ENCODE measurements at places on chromosomes 4 and X.

DNA sequence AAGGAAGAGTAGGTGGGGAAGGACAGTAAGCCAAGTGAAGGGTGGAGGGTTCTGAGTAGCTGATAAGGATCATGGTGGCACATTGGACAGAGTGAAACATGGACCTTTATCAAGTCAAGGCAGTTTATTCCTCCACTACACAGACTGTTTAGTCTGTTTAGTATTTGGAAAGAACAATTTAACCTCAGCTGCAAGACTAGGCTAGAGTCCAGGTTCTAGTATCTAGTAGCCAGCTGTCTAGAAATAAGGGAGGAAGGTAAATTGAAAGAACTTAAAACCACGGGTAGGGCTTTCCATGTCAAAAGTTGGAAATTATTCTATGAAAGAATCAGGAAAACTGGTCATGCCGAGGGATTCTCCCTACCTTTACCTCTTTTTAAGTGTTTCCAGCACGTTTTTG, 140.1 kb upstream of the MED14 start:
- no peak for DNase-seq

DNA sequence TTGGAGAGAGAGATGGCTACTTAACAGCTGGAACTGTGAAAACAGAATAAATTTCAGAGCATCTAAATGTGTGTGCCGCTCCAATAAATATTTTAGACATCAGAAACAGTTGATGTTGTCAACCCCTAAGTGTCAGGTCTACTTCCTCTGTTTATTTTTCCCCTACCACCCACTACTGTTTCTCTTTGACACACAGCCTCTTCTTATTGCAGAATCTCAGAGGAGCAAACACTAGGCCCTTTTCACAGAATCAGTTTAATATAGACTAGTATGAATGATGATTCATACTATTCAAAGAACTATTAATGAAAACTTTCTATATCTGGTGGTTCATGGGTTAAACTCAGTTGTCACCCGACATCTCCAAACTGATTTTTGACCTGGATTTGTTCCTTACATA, 33.9 kb downstream of the NAA11 start:
- DNase-seq, result no peak

GRCh38 chr4:33975995-33976394, 2268.3 kb downstream of the ARAP2 start:
- no peak for DNase-seq

DNA sequence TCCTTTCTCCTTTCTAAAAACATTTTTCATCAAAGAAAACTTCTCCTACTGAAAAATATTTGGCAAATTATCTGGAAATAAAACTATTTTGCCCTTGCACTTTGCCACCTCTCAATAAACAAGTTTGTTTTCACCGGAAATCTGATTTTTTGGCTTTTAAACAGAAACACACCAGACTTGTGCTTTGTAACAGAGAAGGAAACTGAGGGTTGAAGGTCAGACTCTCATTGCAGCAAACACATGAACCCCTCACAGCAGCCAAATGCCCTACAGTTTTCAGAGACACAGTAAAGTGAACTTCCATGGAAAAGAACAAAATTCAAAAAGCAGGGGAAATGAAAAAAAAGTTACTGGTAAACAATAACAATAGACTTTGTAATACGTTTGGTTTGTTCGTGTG, 95.6 kb upstream of the WDR17 start:
- DNase-seq, result no peak

- no peak for DNase-seq
Measured at GRCh38 chrX:34778916-34779315, 121.8 kb upstream of the TMEM47 start.

DNA sequence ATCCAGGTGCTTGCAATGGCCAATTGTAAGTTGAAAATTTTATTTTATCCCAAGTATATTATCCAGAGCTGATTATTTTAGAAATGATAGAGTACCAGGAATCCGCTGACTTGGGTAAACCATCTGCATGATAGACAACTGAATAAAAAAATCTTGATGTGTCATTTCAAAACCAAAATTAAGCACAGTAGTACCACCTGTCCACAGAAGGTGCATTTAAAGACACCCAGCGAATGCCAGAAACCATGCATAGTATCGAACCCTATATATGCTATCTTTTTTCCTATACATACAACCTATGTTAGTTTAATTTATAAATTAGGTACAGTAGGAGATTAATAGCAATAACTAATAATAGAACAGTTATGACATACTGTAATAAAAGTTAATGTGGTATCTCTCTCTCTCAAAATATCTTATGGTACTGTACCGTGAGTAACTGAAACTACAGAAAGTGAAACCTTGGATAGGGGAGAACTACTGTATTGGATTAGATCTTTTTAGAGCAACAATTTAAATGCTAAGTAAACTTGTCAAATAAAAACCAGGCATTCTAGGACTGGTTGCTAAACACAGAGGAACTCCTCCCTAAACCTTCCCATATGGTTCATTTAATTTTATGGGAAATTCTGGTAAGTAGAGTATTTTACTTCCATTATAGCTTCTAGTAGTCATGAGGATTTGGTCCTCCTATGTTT, 6.2 kb downstream of the NEIL3 start:
- no peak for DNase-seq

DNA sequence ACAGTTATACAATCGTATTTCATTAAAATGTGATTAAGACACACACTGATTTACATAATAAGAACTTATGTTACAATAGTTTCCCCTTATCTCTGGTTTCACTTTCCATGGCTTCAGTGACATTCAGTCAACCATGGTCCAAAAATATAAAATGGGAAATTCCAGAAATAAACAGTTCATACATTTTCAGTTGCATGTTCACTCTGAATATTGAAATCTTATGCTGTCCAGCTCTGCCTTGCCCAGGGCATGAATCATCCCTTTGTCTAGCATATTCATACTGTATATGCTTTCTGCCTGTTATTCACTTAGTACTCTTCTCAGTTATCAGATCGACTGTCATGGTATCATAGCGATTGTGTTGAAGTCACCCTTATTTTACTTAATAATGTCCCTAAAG, 173.8 kb upstream of the DCAF12L2 start:
- DNase-seq, result no peak

GRCh38 chr4:151658959-151659600, 101.7 kb downstream of the GATB start:
- DNase-seq, result no peak

GRCh38 chrX:155779831-155780230, 101.3 kb upstream of the VAMP7 start:
- DNase-seq, result no peak

- no peak for DNase-seq
Measured at GRCh38 chr4:19438233-19438632, 813.5 kb upstream of the SLIT2 start.

- DNase-seq, result no peak
Measured at GRCh38 chr4:39947417-39947816, 30.3 kb downstream of the PDS5A start.

GRCh38 chr4:20760053-20760452, 59.8 kb downstream of the PACRGL start:
- no peak for DNase-seq

- DNase-seq, result no peak
Measured at GRCh38 chrX:15530318-15530717, 29.7 kb downstream of the BMX start.

DNA sequence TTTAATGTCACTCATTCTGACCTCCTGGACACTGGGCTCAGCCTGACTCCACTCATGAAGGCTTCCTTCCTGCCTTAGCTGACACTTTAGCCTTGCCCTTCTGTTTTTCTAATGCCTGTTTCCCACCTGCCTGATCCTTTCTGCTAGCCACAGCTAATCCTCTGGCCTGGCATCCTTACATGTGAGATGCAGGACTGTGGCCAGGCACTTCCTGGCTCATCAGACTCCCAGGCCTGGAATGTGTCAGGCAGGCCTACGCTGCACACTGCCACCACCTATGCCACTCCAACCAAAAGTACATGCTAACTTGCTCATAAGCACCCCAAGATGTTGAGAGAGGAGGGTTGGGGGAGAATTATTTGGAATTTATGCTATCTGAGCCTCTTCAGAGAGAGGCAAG, 138.8 kb upstream of the NALF2 start:
- no peak for DNase-seq

DNA sequence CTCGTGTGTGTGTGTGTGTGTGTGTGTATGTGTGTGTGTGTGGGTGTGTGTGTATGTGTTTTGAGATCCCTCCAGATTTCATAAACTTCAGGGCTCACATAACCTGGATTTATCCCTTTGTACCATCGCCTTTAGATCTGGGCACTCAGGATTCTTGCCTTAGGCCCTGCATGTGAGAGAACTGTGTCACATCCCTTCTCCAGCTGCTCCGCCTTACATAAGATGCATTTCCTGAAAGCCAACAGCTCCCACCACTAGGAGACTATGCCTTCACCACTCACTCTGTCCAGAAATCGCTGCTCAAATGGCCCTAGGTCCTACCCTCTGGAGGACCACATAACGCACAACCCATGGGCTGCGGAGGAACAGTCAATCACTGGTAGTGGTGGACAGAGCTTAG, 348.8 kb downstream of the CCSER1 start:
- DNase-seq, result no peak

DNA sequence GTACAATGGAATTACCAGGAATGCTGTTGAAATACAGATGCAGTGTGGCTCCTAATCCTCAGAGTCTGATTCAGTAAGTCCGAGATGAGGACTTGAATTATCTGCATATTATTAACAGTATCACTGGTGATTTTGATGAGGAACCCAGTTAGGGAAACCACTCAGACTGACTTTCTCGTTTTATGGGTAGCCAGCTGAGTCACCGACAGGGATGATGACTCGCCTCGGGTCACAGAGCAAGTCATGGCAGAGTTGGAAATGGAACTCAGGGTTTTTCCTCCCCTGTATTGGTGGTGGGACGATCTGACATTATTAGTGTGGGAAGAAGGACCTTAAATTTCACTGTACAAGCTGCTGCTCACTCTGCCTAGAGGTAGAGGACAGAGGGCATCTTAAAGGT, 51.3 kb downstream of the RTL9 start:
- DNase-seq, result no peak

DNA sequence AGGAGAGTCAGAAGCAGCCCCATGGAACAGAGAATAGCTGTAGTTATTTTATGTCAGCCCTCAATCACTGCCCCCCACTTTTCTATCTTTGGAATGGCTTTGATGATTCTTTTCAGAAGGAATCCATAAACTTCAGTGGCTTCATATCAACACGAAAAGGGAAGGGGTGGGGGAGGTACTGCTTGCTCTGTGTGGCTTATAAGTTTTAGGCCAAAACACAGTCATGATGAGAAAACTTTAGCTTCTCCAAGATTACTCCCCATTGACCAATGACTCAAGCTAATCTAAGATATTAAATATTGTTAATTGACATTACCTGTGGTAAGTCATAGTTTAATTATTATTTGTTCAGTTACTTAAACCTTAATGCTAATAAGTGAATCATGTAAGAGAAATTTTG, 669.6 kb upstream of the FAM241A start:
- no peak for DNase-seq

Measured in activated CD4-positive, alpha-beta T cell treated with anti-CD3 and anti-CD28 coated beads, Interleukin-2, amount 50 U/mL, for 24 hours (primary cell).